Peyer's patch (tissue), 4 donors: ENCODE measurements at places on chromosomes 13 and 19.
A peak's percentile ranks its signal among the peaks of the same experiment; 100 is the strongest.

DNA sequence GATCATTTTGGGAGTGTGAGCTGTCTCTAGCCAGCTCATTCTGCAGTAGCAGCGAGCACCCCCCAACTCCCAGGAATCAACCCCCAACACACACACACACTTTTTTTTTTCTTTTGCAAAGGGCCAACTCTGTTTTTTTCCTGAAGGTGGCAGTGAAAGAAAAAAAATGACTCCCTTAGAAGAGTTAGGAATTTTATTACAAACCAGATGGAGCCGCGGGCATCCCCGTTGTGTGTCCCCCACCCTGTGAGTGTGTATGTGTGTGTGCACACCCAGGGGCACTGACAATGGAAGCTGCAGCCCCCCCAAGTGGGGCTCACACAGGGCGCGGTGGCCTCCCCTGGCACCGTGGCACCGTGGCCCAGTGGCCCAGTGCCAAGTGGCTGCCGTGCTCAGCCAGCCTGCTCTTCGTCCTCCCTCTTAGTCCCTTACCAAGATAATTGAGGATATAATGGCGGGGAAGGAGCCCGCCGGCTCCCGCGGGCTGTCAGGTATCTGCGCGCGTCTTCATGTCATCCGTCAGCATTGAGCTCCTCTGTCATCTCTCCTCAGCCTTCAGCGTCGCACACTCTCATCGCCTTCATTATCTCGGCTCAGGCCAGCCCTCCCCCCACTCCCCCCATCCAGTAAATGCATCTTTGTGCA is 314.1 kb downstream of the ZNF536 start:
- no peak overlapping the region for H3K27ac ChIP-seq
- H3K4me1 ChIP-seq: no peaks in the 10 kb centered on the region
- no peak for DNase-seq
- H3K27me3 ChIP-seq: no peaks in the 10 kb centered on the region
- no peaks in the 10 kb centered on the region for H3K36me3 ChIP-seq

- H3K36me3 ChIP-seq: no peaks in the 10 kb centered on the region
- DNase-seq: peak; percentile 92
- peaks cover 85% of the 10 kb centered on the region for H3K4me1 ChIP-seq
- no peaks in the 10 kb centered on the region for H3K27me3 ChIP-seq
- peak overlapping the region; percentile 36 for H3K4me3 ChIP-seq
- H3K27ac ChIP-seq: no peak overlapping the region
Observed at GRCh38 chr19:10292206-10292788, 2.5 kb downstream of the ICAM5 start.

- H3K4me1 ChIP-seq: no peaks in the 10 kb centered on the region
- no peaks in the 10 kb centered on the region for H3K36me3 ChIP-seq
- no peak for DNase-seq
- no peak overlapping the region for H3K27ac ChIP-seq
Observed at GRCh38 chr19:31596751-31597150, 247.5 kb upstream of the TSHZ3 start.

DNA sequence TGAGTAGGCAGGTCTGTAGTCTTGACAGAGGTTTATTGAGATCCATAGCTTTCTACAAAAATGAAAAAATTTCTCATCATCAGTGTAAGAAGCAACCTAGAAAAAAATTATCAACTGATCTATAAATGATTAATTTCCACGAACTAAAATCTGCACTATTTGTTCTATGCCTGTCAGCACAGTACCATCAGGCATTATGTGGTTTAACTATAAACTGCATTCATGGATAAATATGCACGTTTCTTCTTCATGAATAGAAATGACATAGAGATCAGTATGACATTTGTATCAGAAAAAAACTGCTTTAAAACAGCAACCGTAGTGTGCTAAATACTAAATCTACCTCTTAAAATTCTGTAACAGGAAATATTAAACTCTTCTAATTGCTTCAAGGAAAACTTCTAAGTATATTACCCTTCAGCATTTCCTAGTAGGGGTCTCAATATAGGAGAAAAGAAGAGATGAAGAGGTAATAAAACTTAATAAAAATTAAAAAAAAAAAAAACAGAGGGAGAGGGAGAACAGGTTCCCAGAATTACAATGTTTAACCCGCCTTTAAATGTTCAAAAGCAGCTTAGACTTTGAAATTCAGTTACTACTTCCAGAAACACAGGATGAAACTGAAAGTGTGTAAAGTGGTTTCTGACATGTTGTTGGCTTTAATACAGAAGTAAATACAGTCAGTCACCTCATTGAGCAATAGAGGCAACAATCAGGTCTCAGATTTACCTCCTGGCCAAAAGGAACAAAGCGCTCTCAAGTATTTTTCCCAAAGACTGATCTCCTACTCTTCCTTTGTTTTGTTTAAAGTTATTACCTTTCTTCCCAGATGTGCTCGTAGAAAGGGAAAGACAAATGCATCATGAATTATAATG is 144.4 kb downstream of the DIAPH3 start:
- peak overlapping the region; percentile 59 for H3K27ac ChIP-seq
- no peak overlapping the region for H3K4me3 ChIP-seq
- no peak for DNase-seq
- H3K4me1 ChIP-seq: no peaks in the 10 kb centered on the region

- H3K27ac ChIP-seq: no peak overlapping the region
- DNase-seq: no peak
- no peaks in the 10 kb centered on the region for H3K4me1 ChIP-seq
- H3K4me3 ChIP-seq: no peak overlapping the region
- H3K36me3 ChIP-seq: no peaks in the 10 kb centered on the region
Observed at GRCh38 chr13:34816245-34816884, 125.7 kb upstream of the NBEA start.

DNA sequence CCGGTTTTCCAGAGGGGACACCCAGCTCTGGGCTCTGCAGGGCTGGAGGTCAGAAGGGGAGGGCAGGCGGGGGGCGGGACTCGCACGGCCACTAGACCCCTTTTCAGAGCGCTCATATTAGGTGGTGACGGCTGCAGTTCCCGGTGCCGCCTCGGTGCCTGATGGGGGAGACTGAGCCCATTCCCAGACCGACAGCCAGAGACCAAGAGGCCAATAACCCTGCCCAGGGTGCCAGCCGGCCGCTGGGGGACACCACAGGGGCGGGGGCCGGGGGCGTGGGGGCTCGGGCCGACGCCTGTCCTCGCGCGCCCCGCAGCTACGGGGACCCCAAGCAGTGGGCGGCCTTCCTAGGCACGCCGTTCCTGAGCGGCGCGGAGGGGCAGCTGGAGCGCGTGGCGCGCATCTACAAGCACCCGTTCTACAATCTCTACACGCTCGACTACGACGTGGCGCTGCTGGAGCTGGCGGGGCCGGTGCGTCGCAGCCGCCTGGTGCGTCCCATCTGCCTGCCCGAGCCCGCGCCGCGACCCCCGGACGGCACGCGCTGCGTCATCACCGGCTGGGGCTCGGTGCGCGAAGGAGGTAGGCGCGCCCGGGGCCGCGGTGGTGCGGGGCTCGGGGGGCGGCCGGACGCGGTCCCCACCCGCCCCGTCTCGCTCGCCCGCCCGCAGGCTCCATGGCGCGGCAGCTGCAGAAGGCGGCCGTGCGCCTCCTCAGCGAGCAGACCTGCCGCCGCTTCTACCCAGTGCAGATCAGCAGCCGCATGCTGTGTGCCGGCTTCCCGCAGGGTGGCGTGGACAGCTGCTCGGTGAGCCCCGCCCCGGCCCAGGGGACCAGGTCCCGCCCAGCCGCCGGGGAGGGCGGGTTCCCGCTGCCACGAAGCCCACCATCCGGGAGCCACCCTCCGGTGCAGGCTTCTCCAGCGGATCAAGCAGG is 2.4 kb downstream of the TIMM13 start:
- no peaks in the 10 kb centered on the region for H3K27me3 ChIP-seq
- peaks cover 21% of the 10 kb centered on the region for H3K4me1 ChIP-seq
- DNase-seq: no peak
- no peak overlapping the region for H3K4me3 ChIP-seq
- H3K27ac ChIP-seq: no peak overlapping the region
- H3K36me3 ChIP-seq: no peaks in the 10 kb centered on the region

DNA sequence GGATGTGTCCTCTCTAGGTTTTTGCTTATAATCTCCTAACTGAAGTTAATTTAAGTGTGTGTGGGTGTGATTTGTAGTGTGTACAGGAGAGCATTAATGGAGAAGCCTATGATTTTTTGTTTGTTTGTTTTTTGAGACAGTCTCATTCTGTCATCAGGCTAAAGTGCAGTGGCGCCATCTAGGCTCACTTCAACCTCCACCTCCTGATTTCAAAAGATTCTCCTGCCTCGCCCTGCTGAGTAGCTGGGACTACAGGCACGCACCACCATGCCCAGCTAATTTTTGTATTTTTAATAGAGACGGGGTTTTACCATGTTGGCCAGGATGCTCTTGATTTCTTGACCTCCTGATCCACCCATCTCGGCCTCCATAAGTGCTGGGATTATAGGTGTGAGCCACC is 20.6 kb downstream of the ZNF701 start:
- no peaks in the 10 kb centered on the region for H3K36me3 ChIP-seq
- H3K27me3 ChIP-seq: no peaks in the 10 kb centered on the region
- H3K27ac ChIP-seq: no peak overlapping the region
- DNase-seq: no peak

GRCh38 chr19:31554360-31554759 is 205.1 kb upstream of the TSHZ3 start:
- H3K4me3 ChIP-seq: no peak overlapping the region
- no peaks in the 10 kb centered on the region for H3K4me1 ChIP-seq
- no peak overlapping the region for H3K27ac ChIP-seq
- H3K36me3 ChIP-seq: no peaks in the 10 kb centered on the region
- H3K27me3 ChIP-seq: no peaks in the 10 kb centered on the region

DNA sequence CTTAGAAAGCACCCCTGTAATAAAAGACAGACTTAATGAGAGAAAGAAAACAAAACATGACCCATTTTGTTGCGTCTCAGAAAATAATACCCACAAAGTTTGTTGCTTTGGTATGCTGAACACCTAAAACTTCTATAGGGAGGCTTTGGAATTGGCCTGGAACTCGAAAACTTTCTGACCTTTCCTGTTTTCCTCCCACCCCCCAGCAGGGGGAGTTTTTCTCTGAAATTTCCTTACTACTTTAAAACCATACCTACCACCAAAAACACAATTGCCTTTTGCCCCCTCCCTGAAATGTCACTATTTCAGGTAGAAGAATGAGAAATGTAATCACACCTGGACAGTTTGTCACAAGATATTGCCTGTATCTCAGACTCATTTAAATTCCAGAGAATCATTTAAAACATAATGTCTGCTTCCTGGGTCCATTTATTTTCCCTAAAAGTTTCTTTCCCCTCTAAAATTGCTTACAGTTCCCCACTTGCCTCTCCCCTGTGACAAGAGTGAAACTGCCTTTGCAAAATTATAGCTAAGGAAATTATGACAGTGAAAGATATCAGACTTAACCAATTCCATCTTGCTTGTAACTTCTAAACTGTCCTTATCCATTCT is 2700.2 kb downstream of the PCDH9 start:
- no peaks in the 10 kb centered on the region for H3K4me1 ChIP-seq
- no peaks in the 10 kb centered on the region for H3K36me3 ChIP-seq
- H3K4me3 ChIP-seq: no peak overlapping the region
- H3K27me3 ChIP-seq: no peaks in the 10 kb centered on the region
- H3K27ac ChIP-seq: no peak overlapping the region

DNA sequence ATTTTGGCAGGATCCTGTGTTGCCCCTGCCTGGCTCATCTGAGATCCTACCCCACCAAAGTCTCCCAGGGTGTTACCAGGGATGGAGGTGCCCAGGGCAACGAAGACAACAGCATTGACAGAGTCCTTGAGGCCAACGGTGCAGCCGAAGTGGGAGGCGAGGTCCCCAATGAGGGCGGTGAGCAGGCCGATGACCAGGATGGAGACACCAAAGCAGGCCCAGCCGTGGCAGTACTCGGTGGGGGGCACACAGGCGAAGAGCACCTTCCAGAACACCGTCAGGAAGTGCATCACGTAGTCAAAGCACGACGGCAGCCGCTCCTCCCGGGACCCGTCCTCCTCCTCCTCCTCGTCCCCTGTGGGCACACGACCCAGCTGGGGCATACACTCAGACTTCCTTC is 12.8 kb upstream of the MEIS3 start:
- H3K36me3 ChIP-seq: no peaks in the 10 kb centered on the region
- no peak overlapping the region for H3K4me3 ChIP-seq
- DNase-seq: no peak
- H3K27ac ChIP-seq: no peak overlapping the region
- peaks cover 3% of the 10 kb centered on the region for H3K4me1 ChIP-seq
- H3K27me3 ChIP-seq: peaks cover 8% of the 10 kb centered on the region

- H3K27me3 ChIP-seq: no peaks in the 10 kb centered on the region
- DNase-seq: no peak
- H3K27ac ChIP-seq: no peak overlapping the region
- H3K4me1 ChIP-seq: peaks cover 4% of the 10 kb centered on the region
- peak overlapping the region; percentile 38 for H3K4me3 ChIP-seq
Observed at GRCh38 chr19:17340871-17341357, 3.6 kb downstream of the GTPBP3 start.

- H3K4me3 ChIP-seq: no peak overlapping the region
- H3K27me3 ChIP-seq: no peaks in the 10 kb centered on the region
- H3K4me1 ChIP-seq: no peaks in the 10 kb centered on the region
- no peak overlapping the region for H3K27ac ChIP-seq
- H3K36me3 ChIP-seq: no peaks in the 10 kb centered on the region
- no peak for DNase-seq
Observed at GRCh38 chr19:29815231-29815630, 3.4 kb downstream of the CCNE1 start.

GRCh38 chr13:82116422-82116989 is 1765.8 kb downstream of the SLITRK1 start:
- no peaks in the 10 kb centered on the region for H3K4me1 ChIP-seq
- DNase-seq: no peak
- H3K27ac ChIP-seq: no peak overlapping the region
- H3K27me3 ChIP-seq: no peaks in the 10 kb centered on the region

DNA sequence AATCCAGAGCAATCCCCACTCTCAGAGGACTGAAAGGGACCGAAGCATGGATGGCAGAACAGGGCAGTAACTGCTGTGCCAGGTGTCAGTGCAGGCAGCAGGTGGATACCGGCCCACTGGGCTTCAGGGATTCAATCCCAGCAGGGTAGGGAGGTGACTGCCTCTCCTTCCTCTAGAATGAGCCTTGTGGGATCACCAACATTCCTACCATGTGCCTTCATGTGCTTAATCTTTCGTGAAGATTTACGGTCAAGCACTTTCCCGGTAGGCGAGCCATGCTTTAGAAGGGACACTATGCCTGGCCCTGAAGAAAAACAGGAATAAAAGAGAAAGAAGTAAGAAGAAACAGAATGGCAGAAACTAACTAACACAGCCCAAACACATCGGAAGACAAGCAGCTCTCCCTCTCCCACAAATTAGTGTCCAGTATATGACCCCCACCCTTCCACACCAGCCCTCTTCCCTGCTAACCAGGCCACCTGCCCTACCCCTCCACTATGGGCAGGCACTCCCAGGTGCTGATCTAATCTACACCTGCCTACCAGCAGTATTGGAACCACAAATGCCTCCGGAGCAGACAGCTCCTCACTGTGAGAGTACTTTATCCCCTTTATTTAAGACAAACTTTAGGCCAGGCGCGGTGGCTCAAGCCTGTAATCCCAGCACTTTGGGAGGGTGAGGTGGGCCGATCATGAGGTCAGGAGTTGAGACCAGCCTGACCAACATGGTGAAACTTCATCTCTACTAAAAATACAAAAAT is 162.5 kb downstream of the NUFIP1 start:
- H3K27me3 ChIP-seq: no peaks in the 10 kb centered on the region
- no peak for DNase-seq
- H3K4me1 ChIP-seq: no peaks in the 10 kb centered on the region
- H3K4me3 ChIP-seq: no peak overlapping the region
- H3K36me3 ChIP-seq: no peaks in the 10 kb centered on the region
- H3K27ac ChIP-seq: no peak overlapping the region

GRCh38 chr19:49590971-49591730 is at the start of gene PRR12:
TSS of gene PRR12 (plus strand) at chr19:49591182. CDS start at chr19:49591655, 473 bp downstream.
- peak within 1 kb of the TSS; percentile 74 for H3K4me3 ChIP-seq
- H3K27ac ChIP-seq: peak within 1 kb of the TSS; percentile 87

- no peak overlapping the region for H3K27ac ChIP-seq
- no peaks in the 10 kb centered on the region for H3K4me1 ChIP-seq
- no peak for DNase-seq
- no peaks in the 10 kb centered on the region for H3K36me3 ChIP-seq
- no peaks in the 10 kb centered on the region for H3K27me3 ChIP-seq
Observed at GRCh38 chr13:104737713-104738112, 1671.5 kb upstream of the SLC10A2 start.
